ENCODE measurements at places on chromosomes 16 and 17.

GRCh38 chr17:30422171-30422570 lies 43.4 kb downstream of the CPD start:
- no peak for DNase-seq

DNA sequence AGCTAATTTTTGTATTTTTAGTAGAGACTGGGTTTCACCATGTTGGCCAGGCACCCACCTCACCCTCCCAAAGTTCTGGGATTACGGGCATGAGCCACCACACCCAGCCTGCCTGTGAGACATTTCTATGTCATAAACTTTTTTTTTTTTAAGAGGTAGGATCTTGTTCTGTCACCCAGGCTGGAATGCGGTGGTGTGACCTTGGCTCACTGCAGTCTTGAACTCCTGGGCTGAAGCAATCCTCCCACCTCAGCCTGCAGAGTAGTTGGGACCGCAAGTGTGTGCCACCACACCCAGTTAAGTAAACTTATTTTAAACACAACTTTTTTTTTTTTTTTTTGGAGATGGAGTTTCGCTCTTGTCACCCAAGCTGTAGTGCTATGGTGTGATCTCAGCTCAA lies 47.2 kb downstream of the SCNN1G start:
- DNase-seq, result no peak

DNA sequence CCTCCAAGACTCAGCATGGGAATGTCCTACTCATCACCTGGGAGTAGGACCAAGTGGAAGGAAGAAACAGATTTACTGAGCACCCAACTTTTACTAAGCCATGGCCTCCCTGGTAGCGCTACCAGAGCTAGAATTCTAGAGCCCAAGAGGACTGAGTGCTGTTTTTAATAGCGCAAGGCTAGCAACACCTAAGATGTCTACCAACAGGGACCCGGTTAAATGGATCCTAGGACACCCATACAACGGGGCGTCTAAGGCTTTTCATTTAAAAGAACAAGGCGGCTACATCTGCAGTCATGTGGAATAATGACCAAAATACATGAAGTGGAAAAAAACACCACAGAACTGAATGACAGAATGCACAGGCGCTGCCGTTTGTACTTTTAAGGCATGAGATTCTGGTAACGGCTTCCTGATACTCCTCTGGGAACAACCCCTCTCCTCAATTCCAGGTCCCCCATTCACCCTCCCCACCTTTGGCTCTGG lies 5.1 kb downstream of the GGA2 start:
- no peak for DNase-seq

GRCh38 chr17:51017270-51017669 lies 103.4 kb downstream of the SPAG9 start:
- DNase-seq, result no peak

- DNase-seq, result no peak
These were observed 21.2 kb downstream of the PITPNA start for GRCh38 chr17:1541367-1541904.

- DNase-seq, result no peak
These were observed 280.8 kb upstream of the IRX5 start for GRCh38 chr16:54649876-54650275.

DNA sequence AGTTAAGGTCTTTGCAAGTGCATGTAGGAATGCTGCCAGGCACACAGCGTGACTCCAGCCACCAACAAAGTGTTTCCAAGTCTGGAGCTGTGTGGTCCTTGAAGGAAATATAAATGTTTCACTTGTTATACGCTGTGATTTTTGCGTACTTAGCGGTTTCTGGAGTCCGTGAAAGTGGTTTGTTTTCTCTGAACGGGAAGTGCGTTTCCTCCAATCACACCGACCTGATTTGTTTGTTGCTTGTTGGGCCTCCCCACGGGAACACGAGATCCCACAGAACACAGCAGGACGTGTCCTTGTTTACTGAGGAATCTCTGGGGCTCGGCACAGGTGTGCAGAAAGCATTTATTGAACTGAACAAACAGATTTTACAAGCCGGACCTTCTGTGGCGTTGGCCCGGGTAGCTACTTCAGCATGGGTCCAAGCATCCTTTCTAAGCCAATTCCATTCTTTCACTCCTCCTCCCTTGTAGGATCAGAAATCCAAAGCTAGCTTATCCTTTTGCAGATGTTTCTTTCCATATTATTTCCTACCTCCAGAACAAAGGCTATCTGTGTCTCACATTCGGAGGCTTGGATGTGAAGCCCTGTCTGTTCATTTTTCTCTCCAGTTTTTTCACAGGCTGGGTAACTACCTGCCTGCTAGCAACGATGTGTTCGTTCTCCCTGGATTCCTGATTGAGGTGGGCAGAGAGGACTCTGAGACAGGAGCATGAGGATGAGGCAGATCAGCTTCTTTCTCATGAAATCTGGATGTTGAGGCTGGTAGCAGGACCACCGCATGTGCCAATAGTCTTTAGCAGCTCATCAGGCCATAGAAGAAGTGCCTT lies 44.6 kb downstream of the ABAT start:
- DNase-seq, result peak; percentile 29

DNA sequence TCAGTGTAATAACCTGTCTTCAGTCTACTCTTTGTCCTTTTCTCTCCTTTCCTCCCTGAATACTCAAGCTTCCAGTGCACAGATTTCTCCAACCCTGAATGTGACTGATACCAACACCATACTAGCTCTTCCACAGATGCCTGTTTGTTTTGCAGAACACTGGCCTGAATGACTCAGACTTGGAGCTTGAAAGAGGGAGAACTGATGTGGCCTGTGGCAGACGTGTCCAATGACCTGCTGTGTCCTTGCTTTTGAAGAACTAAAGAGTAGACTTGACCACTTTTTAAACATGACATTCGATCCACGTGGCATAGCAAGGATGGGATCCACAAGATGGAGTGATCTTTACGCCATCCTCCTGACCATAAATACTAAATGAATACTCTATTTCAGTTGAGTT lies 361.0 kb downstream of the WWOX start:
- no peak for DNase-seq

DNA sequence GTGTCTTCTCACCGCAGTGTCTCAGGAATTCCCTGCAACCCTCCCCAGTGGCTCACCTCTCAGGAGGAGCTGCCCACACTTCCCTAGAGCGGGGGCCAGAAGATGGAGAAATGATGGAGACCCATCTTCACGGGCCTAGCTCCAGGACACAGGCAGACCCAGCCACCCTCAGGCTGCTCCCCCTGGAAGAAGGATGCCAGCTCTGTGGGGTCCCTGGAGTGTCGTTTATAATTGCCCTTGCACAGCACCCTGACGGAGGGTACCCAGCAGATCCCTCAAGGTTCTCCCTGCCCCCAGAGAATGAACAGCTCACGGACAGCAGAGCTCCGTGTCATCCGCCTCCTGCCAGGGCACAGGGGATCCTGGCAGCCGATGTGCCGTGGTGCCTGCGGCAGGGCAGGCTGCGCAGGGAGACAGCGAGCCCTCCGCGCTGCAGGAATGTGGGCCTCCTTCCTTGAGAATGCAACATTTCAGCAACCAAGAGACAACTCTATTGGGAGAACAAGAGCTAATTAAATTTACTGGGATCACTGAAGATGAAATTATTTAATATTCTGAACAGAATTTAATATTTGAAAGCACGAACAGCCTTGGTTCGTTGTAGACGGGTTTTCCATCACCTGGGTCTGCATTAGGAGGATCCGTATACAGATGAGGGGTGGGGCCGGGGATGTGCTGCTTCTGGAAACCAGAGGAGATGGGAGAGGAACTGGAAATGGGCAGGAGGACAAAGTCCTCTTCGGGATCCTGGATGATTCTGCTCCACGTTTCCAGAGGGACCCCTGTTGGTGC lies 21.0 kb upstream of the RBFOX3 start:
- DNase-seq, result no peak

DNA sequence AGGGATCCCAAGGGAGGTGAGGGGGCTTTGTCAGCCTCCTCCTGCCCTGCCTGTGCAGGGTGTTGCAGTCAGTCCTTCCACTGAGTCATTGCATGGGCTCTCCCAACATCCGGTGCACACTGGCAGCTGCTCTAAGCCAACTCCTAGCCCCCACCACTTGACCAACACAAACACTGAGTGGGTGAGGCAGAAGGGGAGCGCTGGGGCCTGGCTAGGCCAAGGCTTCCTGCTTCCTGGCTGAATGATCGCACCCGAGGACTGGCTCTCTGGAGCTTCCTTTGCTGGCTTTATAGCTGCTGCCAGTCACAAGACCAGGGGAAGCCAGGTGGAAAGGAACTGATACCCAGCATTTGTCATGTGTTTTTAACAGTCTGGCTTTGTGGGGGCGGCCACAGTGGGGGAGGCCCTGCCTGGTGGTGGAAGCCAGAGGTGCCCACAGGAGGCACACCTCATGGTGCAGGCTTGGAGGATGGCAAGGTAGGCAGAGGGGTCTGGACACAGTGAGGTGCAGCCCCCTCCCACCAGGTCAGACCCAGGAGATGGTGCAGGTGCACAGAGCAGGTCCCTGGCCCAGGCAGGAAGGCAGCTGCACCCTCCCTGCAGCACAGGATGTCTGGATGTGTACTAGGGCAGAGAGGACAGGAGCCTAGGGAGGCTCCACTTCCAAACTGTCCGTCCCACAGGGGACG lies 6.8 kb downstream of the MPG start:
- DNase-seq, result peak; percentile 77

GRCh38 chr17:7313890-7314718 lies 1.1 kb downstream of the GPS2 start:
- no peak for DNase-seq

DNA sequence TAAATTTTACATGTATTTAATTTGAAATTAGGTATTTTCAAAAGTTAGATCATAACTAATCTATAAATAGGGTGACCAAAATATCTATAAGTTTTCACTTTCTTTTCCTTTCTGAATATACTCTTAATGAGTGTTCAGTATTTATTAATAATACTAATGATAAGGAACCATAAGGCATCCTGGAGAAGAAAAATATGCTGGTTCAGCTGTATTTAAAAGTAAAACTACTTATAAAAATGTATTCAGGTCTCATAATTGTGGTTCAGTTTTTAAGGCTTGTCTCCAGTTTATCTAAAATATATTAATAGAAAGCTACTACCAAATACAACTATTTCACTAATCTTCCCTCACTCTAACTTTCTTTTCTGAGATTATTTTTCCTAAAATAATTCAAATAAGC lies 67.3 kb downstream of the HELZ start:
- DNase-seq, result no peak

DNA sequence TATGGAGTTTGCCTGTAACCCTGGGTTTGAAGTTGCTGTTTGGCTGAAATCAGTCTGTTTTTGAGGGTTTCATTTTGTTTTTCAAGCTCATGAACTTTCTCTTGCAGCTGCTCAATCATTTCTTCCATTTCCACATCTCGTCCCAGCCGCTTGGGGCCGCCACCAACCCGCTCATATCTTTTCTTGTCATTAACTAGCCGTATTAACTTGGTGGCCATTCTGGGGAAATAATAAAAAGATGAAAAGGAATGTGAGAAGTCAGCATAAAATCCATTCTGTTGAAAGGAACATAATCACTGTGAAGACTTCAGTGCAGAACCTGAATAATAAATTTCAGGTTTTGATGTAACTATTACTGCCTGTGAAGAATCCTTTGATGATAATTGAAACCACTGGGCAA lies 11.5 kb downstream of the RPGRIP1L start:
- no peak for DNase-seq

DNA sequence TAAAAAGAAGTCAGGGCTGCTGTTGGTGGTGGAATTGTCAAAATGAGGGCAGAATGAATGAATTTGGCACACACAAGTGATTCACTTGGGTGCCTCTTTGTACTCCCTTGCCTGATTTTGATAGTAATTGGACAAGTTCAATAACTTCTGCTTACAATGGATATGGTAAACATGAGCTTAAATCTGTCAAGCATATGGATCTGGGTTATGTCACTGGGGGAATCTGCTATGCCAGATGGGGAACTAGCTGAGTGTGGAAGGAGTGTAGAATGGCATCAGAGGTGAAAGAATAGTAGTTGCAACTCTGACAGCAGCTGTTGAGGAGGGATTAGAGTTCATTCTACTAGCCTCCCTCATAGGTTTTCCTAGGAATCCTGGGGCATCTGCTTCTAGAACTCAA lies 724.2 kb upstream of the CDH8 start:
- DNase-seq, result no peak

DNA sequence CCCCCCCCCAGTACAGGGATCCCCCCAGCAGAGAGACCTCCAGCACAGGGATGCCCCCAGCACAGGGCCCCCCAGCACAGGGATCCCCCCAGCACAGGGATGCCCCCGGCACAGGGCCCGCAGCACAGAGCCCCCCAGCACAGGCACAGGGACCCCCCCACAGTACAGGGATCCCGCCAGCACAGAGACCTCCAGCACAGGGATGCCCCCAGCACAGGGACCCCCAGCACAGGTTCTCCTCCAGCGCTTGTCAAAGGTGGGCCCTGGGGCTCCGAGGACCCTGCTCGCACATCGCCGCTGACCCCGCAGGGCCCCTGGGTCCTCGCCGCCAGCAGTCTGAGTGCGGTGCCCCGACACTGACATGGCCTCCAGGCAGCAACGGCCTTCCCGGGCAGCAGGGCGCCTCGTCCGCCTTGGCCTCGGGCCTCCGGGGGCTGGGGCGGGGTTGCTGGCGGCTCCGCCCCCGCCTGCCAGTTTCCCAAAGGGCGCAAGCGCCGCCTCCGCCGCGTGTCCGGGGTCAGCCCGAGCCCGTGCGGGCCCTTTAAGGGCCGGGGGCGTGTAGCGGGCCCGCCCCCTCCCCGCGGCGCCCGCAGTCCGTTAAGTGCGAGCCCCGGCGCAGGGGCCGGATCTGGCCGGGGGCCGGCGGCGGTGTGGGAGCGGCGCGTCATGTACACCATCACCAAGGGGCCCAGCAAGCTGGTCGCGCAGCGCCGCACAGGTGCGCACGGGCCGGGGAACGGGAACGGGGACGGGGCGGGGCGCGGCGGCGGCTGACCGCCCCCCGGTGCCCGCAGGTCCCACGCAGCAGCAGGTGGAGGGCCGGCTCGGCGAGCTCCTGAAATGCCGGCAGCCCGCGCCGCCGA lies at the start of gene MCRIP2:
Gene MCRIP2 (plus strand): TSS at position 503 of the 863 bp plus-strand sequence. CDS start 164 bp downstream, at position 667.
- DNase-seq, result peak; percentile 75

DNA sequence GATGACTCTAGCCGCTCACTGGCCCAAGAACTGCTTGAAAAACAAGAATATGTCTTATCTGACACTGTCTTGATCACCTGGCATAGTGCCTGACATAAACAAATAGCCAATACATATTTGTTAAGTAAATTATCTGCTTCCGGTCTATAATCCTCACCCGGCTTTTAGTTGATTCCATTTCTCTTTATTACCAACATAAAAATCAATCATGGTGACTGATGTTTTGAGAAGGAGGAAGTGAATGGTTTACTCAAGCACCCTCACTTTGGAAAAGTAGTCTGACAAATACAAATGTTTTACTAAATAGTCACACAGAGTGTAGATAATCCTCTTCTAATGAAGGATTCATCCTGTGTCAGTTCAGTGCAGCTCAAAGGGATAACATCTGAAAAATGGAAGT lies 47.0 kb downstream of the SKAP1 start:
- DNase-seq, result no peak
